ENCODE measurements at places on chromosomes 16 and 17. TPM values are rescaled to one million over a fixed set of nuclear protein-coding genes. Genes with fewer than 3 reads are reported as not detected.

BAIAP3 gene
- 0.34 TPM for total RNA-seq

LGALS9B gene
- total RNA-seq: not detected

SLC38A10 gene
- 49.5 TPM for total RNA-seq

ITGAD gene
- total RNA-seq: not detected

CYGB gene
- not detected for total RNA-seq

TBC1D3B gene
- total RNA-seq: 3.2 TPM

CCL16 gene
- not detected for total RNA-seq

TMEM101 gene
- total RNA-seq: 31.0 TPM

KRTAP9-2 gene
- total RNA-seq: not detected

ZSCAN10 gene
- not detected for total RNA-seq

KRTAP2-3 gene
- not detected for total RNA-seq

DNAH17 gene
- 0.10 TPM for total RNA-seq

TEKT1 gene
- not detected for total RNA-seq

KRTAP4-9 gene
- not detected for total RNA-seq
